ENCODE measurements at places on chromosomes 3 and 15.

DNA sequence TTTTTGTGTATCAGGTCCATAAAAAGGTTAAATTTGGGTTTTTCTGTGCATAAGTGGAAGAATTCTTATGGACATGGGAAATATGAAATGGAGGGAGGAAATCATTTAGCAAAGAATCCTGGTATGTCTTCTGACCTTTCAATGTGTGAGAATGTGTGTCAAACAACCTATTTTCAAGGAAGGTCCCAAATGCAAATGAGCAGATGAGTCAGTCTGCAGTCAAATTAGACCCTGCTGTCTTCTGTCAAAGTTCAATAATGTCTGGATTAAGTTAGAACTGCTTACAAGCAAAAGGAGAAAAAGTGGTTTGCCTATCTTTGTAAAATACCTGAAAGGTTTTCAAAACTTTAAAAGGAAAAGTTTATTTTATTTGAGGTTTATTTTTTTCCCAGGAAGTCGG, 15.3 kb downstream of the FBN1 start:
- DNase-seq: no peak

- DNase-seq: no peak
Measured at GRCh38 chr15:34999906-35000305, 11.8 kb upstream of the ZNF770 start.

DNA sequence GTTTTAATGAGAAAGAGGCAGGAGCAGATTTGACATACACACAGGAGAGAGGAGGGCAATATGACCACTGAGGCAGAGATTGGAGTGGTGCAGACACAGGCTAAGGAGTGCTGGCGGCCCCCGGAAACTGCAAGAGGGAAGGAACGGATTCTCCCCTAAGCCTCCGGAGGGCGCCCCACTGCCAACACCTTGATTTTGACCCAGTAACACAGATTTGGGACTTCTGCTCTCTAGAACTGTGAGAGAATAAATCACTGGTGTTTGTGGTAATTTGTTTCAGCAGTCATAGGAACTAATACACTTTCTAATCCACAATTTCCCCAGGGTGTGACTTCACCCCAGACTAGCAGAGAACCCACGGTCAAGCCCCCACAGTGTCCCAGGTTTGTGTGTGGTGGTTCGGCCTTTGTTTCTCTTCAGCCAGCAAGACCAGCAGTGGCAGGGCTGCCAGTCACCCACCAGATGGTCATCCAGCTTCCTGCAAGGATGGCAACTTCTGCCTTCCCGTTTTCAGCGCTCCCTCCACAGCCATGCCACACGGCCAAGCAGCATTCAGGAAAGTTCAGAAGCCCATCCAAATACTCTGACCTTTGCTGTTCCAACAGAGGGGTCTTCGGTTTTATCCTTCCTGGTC, 23.6 kb upstream of the TSPAN3 start:
- DNase-seq: peak; percentile 13

DNA sequence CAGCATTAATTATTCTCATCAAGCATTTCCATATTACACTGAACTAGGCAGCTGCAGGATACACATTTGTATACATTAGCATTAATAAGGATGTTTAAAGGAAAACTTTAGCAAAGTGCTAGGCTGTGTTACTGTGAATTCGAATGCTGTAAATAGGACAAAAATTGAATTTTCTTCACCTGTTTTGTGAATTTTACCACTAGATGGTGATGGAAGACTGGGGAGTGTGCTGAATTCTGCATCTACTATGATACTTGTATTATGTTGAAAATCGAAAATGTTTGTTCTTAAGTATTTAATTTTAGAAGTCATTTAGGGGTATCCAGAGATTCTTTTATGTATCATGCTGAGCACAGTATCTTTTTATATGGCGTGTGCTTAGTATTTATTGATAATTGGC, 12.3 kb upstream of the P2RY14 start:
- peak; percentile 7 for DNase-seq

GRCh38 chr3:53597136-53597915, 102.9 kb downstream of the CACNA1D start:
- DNase-seq: no peak

GRCh38 chr15:75107908-75108838, 84.8 kb downstream of the PPCDC start:
- DNase-seq: peak; percentile 69

DNA sequence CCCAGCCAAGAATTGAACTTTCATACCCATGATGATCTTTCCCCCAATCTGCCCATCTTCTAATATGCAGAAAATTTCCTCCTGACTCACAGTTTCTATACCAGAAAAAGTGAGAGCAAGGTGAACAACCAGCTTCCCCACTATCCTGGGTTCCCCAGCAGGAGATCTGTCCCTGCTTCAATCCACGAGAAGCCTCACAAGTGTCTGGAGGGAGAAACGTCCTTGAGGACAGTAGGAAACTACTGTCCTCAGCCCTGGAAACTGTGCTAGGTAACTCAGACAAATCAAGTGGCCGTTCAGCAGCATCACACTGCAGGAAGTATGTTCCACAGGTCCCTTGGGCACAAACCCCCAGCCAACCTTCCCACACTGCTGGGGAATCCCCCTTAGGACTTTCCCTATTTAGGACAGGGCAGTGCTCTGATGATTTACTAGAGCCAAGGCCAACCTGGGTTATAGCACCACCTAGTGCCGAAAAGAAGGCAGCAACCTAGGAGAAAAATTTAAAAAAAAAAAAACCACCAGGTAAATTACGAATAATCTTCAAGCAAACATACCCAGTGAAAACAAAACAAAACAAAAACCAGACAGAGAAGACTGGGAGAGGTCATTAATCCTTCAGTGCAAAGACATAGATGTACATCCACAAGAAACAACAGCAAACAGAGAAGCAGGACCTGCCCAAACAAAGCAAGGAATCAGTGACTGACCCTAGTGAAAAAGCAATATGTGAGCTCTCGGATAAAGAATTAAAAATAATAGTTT, 36.0 kb downstream of the MORC1 start:
- peak; percentile 57 for DNase-seq

DNA sequence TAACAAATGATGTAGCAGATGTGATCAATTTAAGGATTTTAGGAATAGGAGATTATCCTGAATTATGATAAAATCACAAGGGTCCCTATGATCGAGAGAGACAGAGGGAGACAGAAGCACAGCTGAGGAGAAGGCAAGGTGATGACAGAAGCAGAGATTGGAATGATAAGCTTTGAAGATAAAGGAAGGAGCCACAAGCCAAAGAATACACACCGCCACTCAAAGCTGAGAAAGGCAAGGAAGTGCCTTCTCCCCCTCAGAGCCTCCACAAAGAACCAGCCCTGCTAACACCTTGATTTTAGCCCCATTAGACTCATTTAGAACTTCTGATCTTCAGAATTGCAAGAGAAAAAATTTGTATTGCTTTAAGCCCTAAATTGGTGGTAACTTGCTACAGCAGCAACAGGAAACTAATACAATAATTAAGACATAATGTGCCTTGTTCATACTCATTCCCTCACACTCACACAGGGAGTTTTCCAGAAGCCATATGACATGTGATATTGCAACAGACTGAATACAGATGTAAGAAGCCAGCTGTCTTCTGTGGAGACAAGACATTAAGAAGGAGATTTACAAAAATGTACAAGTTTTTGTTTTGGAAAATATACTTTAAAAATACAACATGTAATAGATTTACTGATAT, 38.2 kb downstream of the TRANK1 start:
- DNase-seq: no peak

- no peak for DNase-seq
Measured at GRCh38 chr3:57224856-57225255, 2.7 kb upstream of the APPL1 start.

DNA sequence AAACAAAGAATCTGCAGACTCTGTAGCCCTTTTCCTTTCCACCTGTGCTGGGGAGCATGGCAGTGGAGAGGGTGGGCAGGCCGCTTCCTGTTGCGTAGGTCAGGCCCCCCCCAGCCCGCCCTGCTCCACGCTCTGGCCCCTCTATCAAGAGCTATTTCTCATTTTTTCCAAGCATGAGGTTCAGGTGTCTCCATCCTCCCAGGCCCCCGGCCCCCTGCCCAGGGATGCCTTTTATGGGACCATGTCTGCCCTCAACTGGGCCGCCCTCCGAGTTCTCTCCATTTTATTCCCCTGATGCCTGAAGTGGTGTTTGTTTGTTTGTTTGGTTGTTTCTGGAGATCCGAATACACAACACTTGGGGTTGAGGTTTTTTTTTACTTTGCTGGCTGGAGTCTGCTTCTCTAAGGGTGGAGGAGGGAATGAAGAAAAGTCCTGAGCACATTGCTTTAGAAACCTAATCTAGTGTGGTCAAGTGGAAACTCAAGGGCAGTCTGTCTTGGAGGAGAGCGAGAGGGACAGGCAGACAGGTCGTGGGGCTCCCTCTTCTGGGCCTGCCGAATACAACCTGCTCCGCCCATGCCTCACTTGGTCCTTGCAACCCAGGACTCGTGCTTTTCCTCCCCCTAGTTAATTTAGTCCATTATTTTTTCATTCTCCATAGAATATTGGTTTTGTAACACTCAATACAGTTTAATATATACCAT, 176.5 kb upstream of the LYSMD4 start:
- DNase-seq: peak; percentile 31

- DNase-seq: no peak
Measured at GRCh38 chr3:33103480-33103879, 6.5 kb upstream of the GLB1 start.

GRCh38 chr3:194075802-194076460, 60.0 kb upstream of the HES1 start:
- DNase-seq: no peak

DNA sequence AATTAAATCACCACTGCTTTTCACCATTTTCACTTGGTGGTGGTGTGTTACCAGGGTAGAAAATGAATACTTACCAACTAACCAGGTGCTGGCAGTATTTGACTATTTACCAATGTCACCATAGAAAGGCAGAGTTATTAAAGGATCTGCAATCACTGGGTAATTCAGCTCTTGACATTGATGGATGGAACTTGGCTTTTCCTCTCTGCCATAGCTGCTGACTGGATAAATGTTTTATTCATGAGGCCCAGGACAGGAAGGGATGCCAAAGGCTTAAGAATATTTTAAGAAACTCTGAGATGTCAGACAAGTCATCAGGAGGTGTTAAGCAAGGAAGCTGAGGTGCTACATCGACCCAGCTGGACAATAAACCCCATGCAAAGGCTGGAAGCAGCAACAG, 495.5 kb upstream of the CFAP20DC start:
- DNase-seq: no peak

- no peak for DNase-seq
Measured at GRCh38 chr3:127403795-127404194, 115.9 kb upstream of the PRR20G start.

DNA sequence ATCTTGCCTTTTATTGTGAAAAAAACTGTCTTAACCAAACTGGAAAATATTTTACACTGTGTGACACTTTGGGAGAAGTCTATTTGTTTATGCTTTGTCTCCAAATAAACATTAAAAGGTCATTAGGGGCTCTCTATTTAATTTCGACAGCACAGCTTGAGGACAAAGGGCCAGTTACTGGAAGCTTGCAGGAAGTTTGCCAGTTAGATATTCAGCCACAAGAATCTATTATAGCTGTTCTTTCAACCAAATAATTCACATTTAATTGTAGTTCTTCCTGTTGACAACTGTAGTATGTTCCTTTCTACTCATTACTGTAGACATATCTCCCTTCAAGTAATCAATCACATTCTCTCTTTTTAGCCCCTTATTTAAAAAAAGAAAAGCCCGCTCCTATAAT, 6.1 kb downstream of the CP start:
- no peak for DNase-seq

GRCh38 chr3:124648551-124648950, 81.7 kb upstream of the UMPS start:
- no peak for DNase-seq

DNA sequence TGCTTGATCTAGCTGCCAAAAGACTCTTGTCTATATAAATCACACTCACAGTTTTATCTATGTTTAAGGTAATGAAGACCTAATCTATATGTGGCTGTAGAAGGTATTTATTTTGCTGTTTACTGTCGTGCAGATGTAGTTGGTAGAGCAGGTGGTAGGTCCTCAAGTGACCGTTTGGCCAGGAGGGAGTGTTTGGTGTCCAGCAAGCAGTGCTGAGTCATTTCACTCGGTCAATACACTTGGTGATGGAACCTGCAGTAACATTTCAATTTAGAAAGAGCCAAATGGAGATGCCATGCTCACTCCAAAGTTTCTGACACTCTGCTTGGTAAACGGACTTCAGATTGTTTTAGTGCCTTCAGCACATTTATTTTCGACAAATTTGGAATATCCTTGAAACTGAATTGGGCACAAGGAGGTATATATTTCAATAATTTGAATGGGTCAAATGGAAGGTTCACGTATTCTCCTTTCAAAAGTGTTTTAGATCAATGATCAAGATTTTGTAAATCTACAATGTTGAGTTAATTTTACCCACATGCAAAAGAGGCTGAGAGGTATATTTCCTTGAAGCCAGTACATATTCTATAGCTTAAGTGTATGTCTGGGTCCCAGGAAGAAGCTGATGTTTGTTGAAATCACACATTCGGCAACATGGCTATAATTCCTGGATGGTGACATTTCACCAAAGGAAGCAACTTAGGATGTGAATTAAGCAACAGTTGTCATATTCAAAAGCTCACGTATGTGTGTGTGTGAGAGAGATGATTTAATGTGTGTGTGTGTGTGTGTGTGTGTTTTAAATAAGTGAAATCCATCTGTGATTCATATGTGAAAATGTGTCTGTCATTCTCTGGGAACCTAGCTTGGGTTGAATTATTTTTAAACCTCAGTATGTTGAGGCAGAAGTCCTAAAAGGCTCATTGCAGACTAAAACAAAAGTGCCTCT, 7.7 kb upstream of the CX3CR1 start:
- no peak for DNase-seq

- DNase-seq: no peak
Measured at GRCh38 chr3:155149494-155149893, 69.4 kb downstream of the MME start.

DNA sequence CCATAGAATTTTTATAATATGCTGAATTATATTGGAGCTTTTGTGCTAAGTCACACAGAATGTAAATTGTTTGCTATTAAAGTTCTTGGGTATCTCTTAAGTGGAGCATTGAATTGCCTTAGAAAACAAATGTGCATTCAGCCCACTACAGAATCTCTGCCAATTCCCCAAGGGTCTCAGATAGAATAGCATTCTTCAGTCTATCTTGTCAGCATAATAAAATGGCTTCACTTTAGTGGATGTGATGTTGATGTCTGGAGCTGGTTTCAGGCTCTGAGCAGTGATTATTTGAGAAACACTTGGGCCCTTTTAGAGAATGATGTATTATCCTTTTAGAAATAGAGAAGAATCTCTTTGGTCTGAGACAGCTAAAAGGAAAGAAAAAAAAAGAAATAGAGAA, 45.2 kb downstream of the LRCH3 start:
- DNase-seq: no peak

- peak; percentile 3 for DNase-seq
Measured at GRCh38 chr3:188734395-188734794, 437.4 kb upstream of the TPRG1 start.

DNA sequence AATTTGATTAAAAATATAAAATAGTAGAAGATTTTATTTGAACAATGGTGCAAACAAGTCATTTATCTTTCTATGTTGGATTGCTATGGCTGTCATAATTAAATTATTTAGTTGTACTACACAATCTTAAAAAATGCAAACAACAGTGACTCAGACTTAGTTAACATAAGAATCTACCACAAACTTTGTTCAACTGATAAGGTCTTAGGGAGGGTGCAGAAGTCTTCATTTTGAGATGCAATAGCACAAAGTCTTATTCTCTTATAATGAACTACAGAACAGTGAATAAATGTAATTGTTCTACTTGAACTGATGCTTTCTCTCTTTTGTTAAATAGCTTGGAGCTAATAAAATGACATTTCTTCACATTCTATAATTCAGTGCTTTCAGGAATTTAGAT, 482.8 kb upstream of the NAALADL2 start:
- DNase-seq: no peak
